ENCODE measurements at places on chromosomes 7 and 10. TPM values are rescaled to one million over a fixed set of nuclear protein-coding genes. Genes with fewer than 3 reads are reported as not detected.

DNA sequence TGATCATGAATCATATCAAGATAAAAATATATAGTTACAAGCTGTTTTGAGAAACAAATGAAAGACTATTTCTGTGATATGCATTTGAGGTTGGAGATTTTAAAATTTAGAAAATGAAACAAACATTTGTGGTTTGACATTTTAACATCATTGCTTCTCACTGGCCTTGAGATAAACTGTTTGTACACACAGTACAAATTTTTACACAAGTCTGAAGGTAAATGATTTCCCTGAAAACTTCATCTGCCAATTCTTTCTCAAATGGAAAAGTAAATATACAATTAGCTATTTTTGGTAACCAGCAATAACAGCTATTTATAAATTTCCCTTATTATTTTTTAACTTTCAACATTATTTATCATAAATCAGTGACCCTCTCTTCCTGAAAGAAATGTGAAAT, 38.6 kb downstream of the ZNF800 start:
- DNase-seq: no peak

The GTF2IRD1 gene
- 27.3 TPM for polyA plus RNA-seq

GRCh38 chr10:60747817-60748469, 30.3 kb upstream of the CDK1 start:
- DNase-seq: no peak

DNA sequence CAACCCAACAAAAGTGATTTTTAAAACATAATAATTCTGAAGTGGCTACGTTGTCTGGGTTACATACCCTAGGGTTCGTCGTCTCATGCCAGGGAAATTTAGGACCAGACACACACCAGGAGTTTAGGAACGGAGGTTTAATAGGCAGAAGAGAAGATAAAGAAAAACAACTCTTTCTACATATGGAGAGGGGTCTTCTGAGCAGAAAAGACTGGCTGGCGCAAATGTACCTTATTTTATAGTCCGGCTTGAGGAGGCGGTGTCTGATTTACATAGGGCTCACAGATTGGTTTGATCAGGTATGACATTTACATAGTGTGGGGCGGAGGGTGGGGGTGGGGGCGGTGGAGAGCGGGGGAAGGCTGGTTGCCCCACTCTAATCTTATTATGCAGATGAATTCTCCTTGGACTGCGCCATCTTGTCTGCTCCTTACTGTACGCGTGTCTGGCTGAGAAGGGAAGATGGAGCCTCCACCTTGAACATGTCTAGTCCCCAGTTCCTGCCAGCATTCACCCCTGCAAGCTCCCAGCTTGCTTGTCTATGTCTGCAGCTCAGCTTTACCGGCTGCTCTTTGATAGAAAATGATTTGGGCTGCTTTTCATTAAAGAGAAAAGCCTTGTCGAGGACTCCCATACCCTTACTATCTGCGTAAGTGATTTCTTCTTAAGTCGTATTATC, 98.7 kb downstream of the RALA start:
- DNase-seq: no peak

GRCh38 chr10:77638321-77639101, 903 bp upstream of the KCNMA1 start:
- DNase-seq: no peak

GRCh38 chr7:128362670-128363069, 1.2 kb upstream of the PRRT4 start:
- no peak for DNase-seq

Data from AG04450 (cell line).